ENCODE measurements at places on chromosomes 5 and 9.
A peak's percentile ranks its signal among the peaks of the same experiment; 100 is the strongest.

DNA sequence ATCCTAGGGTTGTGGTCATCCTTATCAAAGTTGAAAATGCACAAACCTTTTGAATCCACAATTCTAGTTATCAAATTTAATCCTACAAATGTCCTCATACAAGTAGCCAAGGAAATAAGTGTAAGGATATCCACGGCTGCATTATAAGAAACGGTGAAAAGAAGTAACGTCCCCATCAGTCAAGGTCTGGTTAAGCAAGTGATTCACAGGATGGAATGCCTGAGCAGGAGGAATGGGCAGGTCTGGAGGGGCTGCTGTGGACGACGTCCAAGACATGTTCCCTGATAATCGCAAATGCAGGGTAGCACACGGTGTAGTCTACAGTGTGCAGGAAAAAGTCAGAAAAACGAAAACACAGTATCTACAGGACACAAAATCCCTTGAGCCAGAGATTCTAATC is 118.6 kb downstream of the ADAMTS2 start:
- no peak for DNase-seq

DNA sequence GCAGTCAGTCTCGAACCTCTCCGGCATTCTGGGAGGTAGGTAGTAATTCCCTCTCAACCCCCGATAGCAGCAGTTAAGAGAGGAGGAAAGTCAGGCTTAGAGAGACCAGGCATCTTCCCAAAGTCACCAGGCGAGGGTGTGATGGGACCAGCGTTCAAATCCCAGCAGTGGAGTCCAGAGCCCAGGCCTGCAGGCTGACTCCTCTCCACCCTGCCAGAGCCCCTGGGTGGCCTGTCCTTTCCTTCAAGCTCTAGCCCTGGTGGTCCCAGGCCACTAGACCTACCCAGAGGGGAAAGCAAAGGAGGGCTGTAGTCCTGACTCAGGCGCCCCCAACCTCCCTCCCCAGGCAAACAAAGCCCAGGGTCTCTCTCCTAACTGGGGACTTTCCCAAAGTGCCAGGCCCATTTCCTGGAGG is 4.2 kb upstream of the NR5A1 start:
- DNase-seq, result no peak

DNA sequence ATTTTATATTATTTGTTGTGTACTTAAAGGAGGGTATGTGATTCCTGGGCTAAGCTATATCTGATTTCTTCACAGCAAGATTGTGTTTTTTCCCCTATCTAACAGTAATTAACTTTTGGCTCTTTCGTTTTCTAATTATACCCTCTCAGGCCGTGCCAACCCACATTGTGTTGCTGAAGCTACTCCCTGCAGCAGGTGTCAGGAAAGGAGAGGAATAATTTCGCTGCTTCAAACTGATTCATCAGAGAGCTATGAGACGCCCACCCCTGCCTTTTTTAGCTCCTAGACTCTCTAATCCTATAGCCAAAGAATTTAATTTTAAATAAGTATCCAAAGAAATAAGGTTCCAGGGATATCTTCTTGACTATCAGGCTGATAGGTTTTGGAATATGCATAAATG is 3.8 kb downstream of the CAVIN4 start:
- no peak for DNase-seq

DNA sequence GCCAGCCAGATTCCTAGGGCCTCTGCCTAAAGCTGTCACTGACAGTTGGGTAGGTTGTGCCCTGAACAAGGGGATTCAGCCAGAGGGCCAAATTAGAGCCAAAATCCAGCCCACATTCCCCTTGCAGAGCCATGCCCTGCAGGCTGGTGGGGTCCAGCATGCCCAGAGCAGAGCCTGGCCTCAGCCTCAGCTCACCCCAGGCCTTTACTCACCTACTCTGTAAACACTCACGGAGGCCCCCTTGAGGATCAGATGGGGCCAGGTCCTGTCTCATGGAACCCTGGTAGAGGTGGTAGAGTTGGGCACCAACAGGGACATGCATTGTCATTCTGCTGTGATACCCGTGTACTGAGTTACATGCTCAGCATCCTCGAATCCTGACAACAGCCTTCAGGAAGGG is 74.9 kb downstream of the LMX1B start:
- no peak for DNase-seq

GRCh38 chr5:149857499-149857898 is 87.1 kb downstream of the PDE6A start:
- DNase-seq, result no peak

DNA sequence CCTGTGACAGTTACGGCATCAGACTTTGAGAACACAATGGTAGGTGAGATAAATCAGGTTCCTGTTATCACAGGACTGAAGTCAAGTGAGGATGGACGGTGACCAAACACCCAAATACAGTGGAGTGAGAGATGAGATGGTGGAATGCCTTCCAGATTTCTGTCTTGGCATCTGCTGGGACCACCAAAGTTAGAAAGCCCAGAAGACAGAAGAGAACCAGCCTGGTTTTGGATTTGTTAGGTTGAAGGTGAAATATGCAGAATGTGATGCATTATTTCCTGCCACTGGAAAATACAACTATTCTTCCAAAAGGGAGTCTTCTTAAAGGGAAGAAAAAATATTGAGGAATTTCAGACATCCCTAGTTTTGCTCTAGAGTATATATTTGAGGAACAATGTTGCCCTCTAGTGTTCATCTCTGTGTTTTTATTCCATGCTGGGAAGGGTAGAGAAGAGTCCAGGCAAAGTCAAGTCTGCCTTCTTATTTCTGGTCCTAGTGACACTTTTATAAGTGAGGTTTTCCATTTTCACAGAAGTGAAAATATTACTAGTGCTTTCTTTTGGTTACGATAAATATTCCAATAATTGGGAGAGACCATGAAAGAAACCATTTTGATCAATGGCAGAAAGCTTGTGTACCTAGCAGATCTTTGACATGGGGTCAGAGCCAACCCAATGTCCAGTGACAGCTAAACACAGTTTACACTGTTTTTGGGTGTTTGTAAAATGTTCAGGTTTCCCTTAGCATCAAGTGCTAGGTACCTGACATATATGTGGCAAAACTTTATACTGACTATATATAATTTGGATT is 142.3 kb upstream of the ANKH start:
- peak; percentile 36 for DNase-seq

DNA sequence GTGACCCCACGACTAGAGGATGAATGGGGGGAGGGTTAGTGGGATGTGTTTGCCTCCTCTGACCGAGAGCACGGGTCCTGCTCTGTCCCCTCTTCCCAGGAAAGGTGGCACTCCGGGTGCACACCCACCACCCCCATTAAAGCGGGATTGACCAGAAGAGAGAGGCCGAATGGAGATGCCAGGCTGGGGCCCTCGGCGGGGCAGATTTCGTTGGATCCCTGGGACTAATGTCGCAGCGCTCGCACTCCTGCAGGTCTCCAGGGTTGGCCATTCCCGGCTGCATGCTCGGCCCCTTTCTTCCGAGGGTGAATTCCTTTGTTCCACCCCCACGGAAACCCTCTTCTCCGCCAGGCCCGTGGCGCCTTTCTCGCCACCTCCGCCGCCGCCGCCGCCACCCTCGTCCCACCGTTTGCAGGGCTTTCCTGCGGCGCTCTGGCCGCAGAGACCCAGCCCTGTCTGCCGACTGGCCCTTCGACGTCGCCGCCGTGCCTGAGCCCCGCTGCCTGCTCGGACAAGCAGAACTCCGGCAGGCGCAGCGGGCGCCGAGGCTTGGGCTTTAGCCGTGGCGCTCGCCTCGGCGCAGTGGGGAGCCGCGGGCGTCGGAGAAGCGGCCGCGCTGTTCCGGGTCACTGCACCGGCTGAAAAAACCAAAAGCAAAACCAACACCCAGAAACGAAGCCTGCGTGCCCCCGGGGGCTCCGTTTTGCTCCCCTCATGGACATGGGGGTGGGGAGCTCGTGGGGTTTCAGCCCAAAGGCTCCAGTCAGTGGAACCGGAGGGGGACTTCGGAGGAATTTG is 11.8 kb downstream of the LMX1B start:
- no peak for DNase-seq

GRCh38 chr5:156934450-156935211 is 28.4 kb downstream of the TIMD4 start:
- DNase-seq, result no peak

- no peak for DNase-seq
Measured at GRCh38 chr5:6371079-6371810, 7.1 kb downstream of the MED10 start.

GRCh38 chr9:92590377-92590776 is 54.6 kb upstream of the ECM2 start:
- no peak for DNase-seq

DNA sequence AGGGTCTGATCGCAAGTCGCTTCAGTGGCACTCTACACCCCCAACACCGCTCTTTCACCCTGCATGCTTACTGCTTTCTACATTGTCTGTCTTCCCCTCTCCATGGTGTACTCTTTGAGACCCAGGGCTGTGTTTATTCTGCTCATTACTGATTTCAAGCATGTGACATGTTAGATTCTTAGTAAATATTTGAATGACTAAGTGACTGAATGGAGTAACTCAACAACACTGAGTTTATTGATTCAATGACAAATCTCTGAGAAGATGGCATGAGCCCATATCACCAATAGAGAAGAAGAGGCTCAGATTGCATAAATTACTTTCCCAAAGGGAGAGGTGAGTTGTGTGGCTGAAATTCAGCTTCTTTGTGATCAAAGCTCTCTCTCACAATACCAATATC is 89.7 kb upstream of the OSMR start:
- no peak for DNase-seq

DNA sequence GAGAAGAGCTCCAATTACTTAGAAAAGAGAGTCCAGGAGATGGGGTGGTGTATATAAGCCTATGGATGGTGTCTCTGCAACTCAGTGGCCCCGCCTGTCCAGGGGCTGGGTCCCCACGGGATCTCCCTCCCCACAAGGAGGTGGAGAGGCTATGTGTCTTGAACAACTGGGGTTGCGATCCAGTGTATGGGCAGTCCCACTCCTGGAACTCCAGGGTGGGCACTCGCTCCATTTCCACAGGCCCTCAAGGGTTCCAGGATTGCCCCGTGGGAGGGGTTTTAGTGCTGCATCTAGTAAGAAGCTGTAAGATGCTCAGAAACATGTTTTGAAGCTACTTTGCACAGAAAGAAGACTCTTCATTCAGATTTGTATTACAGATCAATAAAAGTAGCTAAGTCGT is 558 bp upstream of the SMAD5 start:
- DNase-seq, result peak; percentile 8

DNA sequence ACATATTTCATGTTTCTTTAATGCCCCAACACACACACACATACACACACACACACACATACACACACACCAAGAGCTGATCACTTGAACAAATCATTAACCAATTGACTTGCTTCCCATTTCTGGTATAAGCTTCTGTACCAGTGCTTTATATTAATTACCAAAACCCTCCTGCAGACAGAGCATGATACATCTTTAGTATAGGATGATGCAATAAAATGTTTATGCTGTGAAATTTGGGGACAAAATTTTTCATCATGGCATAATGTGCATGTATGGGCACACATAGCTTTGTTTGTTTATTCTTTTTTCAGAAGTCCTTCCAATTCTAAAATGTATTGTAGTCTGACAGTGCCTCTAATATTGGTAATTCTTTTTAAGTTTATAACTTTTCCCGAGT is 34.5 kb downstream of the SLC1A3 start:
- no peak for DNase-seq

- DNase-seq, result no peak
Measured at GRCh38 chr5:59738024-59738423, 155.5 kb downstream of the PDE4D start.

DNA sequence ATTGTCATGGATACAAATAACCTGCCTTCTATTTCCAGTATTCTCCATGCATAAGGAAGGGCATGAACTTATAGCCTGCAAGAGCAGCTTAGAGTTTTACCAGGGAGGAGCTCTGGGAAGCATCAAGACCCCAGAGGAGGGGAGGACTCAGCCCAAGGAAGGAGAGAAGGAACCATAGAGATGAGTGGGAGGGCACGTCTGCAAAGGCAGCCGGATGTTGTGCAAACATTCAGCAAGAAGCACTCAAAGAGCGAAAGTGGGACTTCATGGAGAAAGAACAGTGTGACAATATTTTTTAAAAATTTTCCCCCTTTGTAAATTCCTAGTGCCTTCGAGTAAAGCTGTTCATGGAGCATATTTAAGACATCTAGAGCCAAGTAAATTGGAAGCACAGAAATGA is 270.1 kb upstream of the PTGER4 start:
- DNase-seq, result no peak

GRCh38 chr9:18208166-18209059 is 265.5 kb upstream of the ADAMTSL1 start:
- DNase-seq, result peak; percentile 53

DNA sequence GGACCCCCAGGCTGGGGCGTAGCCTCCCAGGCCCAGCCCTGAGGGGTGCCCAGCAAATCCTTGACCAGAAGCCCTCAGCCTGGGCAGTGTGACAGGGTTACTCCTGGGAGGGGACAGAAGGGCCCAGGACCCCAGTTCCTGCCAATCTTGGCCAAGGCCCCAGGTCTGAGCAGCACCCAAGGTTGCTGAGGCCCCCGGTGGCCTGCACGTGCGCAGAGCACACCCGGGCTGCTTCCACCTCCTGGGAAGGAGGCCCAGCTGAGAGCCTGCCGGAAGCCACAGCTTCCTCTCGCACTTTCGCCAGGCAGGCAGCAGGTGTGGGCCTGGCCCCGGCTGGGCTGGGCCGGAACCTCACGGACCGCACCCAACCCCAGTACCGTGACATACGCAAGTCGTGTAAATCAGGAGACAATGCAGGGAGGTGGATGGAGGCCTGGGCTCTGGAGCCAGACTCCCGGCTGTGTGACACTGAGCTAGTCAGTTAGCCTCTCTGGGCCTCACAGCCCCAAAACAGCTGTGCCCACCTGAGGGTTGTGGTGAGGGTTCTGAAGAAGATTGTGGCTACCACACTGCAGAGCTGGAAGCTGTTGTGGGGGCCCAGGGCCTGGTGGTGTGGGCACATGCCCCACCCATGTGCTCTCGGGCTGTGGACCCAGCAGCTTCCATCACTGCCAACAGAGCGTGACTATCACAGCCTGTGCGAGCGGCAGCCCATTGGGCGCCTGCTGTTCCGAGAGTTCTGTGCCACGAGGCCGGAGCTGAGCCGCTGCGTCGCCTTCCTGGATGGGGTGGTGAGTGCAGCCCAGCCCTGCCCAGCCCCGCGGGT is 5.1 kb downstream of the GRK6 start:
- DNase-seq, result no peak

- no peak for DNase-seq
Measured at GRCh38 chr5:137462816-137463520, 36.2 kb downstream of the SPOCK1 start.

GRCh38 chr5:73338256-73339050 is 110.1 kb downstream of the FOXD1 start:
- no peak for DNase-seq

GRCh38 chr5:126535856-126536545 is 59.0 kb downstream of the ALDH7A1 start:
- DNase-seq, result no peak

GRCh38 chr9:136143215-136144001 is 24.7 kb upstream of the TMEM250 start:
- no peak for DNase-seq

GRCh38 chr9:96856363-96857286 is 2.3 kb upstream of the ZNF782 start:
- DNase-seq, result peak; percentile 58
